Stomach (tissue), 19 donors: ENCODE measurements at places on chromosomes 7 and 10. TPM values are rescaled to one million over a fixed set of nuclear protein-coding genes. Genes with fewer than 3 reads are reported as not detected.

DNA sequence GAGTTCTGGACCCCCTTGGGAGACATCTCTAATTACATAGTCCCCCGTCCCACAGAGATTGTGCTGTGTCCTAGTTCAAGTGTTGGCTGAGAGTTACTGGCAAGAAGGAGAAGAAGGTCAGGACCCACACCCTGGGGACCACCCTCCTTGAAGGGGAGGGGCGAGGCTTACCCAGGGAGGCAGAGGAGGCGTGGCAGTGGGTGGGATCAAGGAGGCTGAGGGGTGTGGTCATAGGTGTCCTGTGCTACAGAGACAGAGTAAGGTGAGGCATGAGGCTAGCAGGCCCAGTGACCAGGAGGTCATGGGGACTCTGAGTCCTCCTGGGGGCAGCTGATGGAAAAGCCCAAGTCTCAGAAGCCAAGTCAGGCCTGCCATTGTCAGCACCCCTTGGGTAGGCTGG is 29.4 kb upstream of the ADCYAP1R1 start:
- H3K36me3 ChIP-seq: no peaks in the 10 kb centered on the region
- no peak overlapping the region for H3K27ac ChIP-seq
- no peaks in the 10 kb centered on the region for H3K4me1 ChIP-seq
- H3K4me3 ChIP-seq: no peak overlapping the region
- H3K27me3 ChIP-seq: no peaks in the 10 kb centered on the region

GRCh38 chr10:119306514-119306951 is 99.2 kb downstream of the GRK5 start:
- H3K4me1 ChIP-seq: peaks cover 83% of the 10 kb centered on the region
- H3K27ac ChIP-seq: peak overlapping the region; percentile 81
- peak overlapping the region; percentile 16 for H3K4me3 ChIP-seq
- H3K36me3 ChIP-seq: no peaks in the 10 kb centered on the region
- no peaks in the 10 kb centered on the region for H3K27me3 ChIP-seq

- no peak overlapping the region for H3K4me3 ChIP-seq
- no peaks in the 10 kb centered on the region for H3K27me3 ChIP-seq
- peaks cover 11% of the 10 kb centered on the region for H3K4me1 ChIP-seq
- H3K27ac ChIP-seq: no peak overlapping the region
- DNase-seq: no peak
Measured at GRCh38 chr10:44334621-44335184, 50.2 kb downstream of the CXCL12 start.

DNA sequence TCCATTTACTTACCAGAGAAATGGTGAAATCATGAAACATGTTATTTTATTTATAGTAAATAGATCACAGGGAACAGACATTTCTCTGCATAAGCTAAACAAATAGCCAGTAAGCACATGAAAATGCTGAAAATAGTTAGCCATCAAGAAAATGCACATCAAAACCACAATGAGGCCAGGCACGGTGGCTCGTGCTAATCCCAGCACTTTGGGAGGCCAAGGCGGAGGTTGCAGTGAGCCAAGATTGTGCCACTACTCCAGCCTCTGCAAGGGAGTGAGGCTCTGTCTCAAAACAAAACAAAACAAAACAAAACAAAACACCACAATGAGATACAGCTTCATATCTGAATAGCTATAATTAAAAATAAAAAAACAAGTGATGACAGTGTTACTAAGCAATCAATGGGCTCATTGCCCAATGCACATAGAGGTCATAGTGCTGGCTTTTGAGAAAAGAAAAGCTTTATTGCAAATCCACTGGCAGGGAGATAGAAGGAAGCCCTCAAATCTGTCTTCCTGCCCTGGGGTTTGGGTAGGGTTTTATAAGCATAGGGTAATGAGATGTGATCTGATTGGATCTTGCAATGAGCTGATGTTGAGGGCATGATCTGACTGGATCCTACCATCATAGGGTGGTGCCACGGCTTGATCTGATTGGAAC is 16.2 kb downstream of the CSTF2T start:
- H3K4me1 ChIP-seq: no peaks in the 10 kb centered on the region
- H3K27ac ChIP-seq: no peak overlapping the region
- H3K4me3 ChIP-seq: no peak overlapping the region

- H3K4me3 ChIP-seq: no peak overlapping the region
- H3K4me1 ChIP-seq: no peaks in the 10 kb centered on the region
- no peaks in the 10 kb centered on the region for H3K36me3 ChIP-seq
- DNase-seq: no peak
Measured at GRCh38 chr7:157750291-157750690, 413.5 kb downstream of the DNAJB6 start.

ZC3HAV1L gene
- 22.8 TPM for total RNA-seq

ASB15 gene
- not detected for total RNA-seq

- H3K4me1 ChIP-seq: no peaks in the 10 kb centered on the region
- no peak for DNase-seq
- no peak overlapping the region for H3K4me3 ChIP-seq
- H3K27ac ChIP-seq: no peak overlapping the region
- no peaks in the 10 kb centered on the region for H3K36me3 ChIP-seq
Measured at GRCh38 chr10:51244309-51244708, 170.0 kb downstream of the PRKG1 start.

- DNase-seq: no peak
- H3K36me3 ChIP-seq: no peaks in the 10 kb centered on the region
- no peaks in the 10 kb centered on the region for H3K27me3 ChIP-seq
- H3K27ac ChIP-seq: no peak overlapping the region
Measured at GRCh38 chr10:8581521-8582225, 527.2 kb downstream of the GATA3 start.

DNA sequence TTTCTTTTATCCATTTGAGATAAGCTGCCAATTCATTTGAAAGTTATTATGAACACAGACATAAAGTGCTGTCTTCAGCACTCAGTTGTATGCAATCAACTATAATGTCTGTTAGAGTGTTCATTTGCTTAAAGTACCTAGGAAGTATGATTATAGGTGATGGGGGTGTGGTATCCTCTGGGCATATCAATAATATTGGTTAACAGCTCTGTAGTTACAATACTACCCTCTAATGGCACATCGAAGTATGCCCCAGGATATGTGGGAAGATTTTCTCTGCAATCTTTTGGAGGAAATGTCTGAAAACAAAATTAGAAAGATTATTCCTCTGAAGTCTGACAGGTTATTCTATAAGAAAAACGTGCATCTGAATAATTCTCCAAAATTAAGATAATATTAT is 429.7 kb downstream of the ARL4A start:
- no peak overlapping the region for H3K27ac ChIP-seq
- no peaks in the 10 kb centered on the region for H3K4me1 ChIP-seq
- no peaks in the 10 kb centered on the region for H3K36me3 ChIP-seq
- no peak for DNase-seq

PRSS1 gene
- not detected for total RNA-seq

SUGCT gene
- 3.1 TPM for total RNA-seq

FKBP9 gene
- total RNA-seq: 507 TPM

DNA sequence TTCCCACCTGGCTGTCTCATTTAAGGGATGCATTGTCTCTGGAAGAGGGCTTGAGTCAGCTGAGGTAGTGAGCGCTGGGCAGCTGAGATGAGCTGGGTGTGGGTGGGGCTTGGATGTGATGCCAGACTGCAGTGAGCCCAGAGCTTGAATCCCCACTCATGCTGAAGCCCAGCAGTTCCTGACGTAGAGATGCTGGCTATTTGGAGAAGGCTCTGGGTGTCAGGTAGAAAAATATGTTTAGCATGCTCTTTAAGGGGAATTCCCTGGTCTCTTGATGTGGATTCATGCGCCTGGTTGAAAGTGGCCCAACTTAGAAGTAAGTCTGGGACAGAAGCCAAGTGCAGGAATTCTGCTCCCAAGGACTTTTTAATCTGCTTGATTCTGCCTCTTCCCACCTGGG is 241.5 kb upstream of the IGFBP3 start:
- H3K4me3 ChIP-seq: no peak overlapping the region
- H3K27me3 ChIP-seq: no peaks in the 10 kb centered on the region
- no peaks in the 10 kb centered on the region for H3K36me3 ChIP-seq
- no peak overlapping the region for H3K27ac ChIP-seq
- no peaks in the 10 kb centered on the region for H3K4me1 ChIP-seq

GRCh38 chr7:130273933-130274255 is 7.2 kb downstream of the CPA2 start:
- peak overlapping the region; percentile 22 for H3K4me3 ChIP-seq
- DNase-seq: no peak
- no peak overlapping the region for H3K27ac ChIP-seq

LIPF gene
- 2,926 TPM for total RNA-seq

PRSS2 gene
- not detected for total RNA-seq

DNA sequence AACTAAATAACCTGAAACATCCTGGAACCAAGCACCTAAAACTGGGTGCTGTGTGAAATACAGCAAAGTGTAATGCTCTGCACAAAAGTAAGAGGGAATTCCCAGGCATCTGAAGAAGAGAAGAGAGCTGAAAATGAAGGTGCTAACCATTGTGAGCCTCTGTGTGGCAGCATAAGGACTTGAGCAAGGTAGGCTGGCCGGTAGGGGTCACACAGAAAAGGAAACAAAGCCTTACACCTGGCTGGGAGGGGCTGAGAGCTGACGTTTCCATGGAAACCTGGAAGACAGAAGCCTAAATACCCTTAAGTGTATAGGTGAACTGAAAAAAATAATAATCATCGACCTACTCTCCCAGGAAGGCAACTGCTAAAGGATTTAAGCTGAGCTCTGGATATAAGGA is 48.6 kb downstream of the CUL1 start:
- H3K27me3 ChIP-seq: no peaks in the 10 kb centered on the region
- H3K4me3 ChIP-seq: no peak overlapping the region
- H3K36me3 ChIP-seq: peaks cover 10% of the 10 kb centered on the region
- no peaks in the 10 kb centered on the region for H3K4me1 ChIP-seq

DNA sequence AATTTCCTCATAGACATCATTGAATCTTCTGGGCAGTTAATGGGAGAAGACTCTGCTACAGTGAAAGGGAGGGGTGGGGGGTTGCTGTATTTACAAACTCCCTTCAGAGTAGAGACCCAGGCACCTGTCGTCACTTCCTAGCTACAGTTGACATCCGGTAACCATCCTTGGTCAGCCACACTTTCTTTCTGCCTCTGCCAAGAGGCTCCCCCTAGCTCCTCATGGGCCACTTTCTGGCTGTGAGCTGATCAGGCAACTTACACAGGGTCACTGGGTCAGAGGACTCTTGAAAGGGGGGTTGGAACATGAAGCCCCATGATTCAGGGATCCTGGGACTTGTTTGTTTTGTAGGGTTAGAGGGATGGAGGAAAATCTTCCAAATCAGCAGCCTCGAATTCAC is 1.2 kb downstream of the TECPR1 start:
- no peaks in the 10 kb centered on the region for H3K27me3 ChIP-seq
- H3K36me3 ChIP-seq: peaks cover 5% of the 10 kb centered on the region
- peak overlapping the region; percentile 86 for H3K4me3 ChIP-seq
- peaks cover 49% of the 10 kb centered on the region for H3K4me1 ChIP-seq

CREB3L2 gene
- 22.6 TPM for total RNA-seq

DNA sequence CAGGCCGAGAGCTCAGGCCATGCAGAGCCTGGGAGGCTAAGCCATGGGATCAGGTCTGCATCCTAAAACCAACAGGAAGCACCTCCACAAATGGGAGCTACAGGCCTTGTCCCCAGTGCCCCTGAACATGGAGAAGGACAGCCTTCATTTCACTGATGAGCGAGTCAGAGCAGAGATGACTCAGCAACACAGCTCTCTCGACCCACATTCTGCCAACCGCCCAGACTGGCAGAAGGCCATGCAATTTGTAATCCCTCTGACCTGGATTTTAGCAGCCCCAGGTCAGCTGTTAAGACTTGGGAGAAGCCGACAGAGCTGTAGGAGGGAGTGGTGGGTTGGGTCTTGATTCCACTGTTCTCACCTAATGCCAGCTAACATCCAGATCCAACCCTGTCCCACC is 25.5 kb downstream of the VOPP1 start:
- no peaks in the 10 kb centered on the region for H3K36me3 ChIP-seq
- no peak overlapping the region for H3K4me3 ChIP-seq
- H3K27me3 ChIP-seq: no peaks in the 10 kb centered on the region
- peaks cover 71% of the 10 kb centered on the region for H3K4me1 ChIP-seq
- no peak overlapping the region for H3K27ac ChIP-seq
